ENCODE measurements at places on chromosomes 12 and 14.

GRCh38 chr12:53975479-53976152 lies 862 bp upstream of the HOTAIR start:
- no peak for DNase-seq

- no peak for DNase-seq
Observed at GRCh38 chr12:47982311-47982710, 18.9 kb downstream of the TMEM106C start.

GRCh38 chr12:104596898-104597843 lies 140.4 kb downstream of the CHST11 start:
- DNase-seq, result no peak

GRCh38 chr14:94026889-94027469 lies 839 bp downstream of the OTUB2 start:
- no peak for DNase-seq

- DNase-seq, result no peak
Observed at GRCh38 chr14:69464829-69465228, 19.7 kb upstream of the PLEKHD1 start.

DNA sequence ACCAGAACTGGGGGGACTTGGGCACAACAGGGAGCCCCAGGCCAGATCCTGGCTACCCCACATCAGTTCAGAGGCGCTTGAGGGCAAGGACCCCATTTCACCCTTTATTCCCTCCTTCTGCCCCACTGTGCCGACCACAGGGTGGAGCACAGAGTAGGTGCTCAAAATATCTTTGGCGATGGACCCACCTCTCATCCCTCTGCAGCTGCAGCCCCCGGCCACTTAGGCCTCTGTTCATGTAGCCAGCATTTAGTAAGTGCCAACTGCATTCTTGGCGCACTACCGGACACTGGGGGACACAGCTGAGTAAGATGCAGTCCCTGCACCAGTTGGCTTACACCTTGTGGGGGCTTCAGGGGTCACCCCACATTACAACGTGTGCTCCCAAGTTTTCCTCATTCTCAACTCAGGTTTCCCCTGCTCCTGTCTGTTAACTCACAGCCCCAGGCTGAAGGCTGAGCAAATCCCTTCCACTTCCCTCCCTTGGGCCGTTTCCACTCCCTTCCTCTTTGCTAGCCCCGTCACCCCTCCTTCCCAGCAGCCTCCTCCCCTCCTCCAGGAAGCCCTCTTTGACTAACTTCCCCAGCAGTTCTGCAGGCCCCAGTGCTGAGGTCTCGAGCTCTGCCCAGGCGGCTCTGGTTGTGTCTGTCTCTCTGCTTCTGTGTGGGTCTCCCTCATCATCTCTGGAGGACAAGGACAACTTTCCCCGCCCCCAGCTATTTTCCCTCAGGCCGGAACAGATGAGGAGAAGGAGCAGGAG lies 26.5 kb downstream of the KRT80 start:
- DNase-seq, result no peak

GRCh38 chr12:110424237-110424636 lies 20.7 kb upstream of the ANAPC7 start:
- DNase-seq, result no peak

DNA sequence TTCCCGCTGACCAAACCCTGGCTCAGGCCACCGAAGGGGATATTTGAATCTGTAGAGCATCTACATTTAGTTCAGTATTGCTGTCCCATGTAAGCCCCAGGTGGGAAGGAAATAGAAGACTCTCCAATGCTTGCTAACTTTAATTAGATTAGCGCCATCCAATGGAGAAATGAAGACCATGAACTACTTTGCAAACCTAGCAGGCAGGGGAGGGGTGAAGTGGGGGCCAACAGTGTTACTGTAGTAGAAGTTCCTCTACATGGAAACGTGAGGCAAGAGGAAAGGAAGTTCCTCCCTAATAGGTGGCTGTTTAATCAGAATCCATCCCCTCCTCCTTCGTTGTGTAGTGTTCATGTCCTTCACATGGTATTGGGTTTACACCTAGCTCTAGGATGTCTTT lies 9.3 kb upstream of the DENND5B start:
- no peak for DNase-seq

GRCh38 chr12:64840119-64840518 lies 15.7 kb downstream of the TBC1D30 start:
- DNase-seq, result no peak

GRCh38 chr12:42091769-42092168 lies 52.9 kb downstream of the GXYLT1 start:
- no peak for DNase-seq

GRCh38 chr12:92911339-92911738 lies 17.8 kb downstream of the EEA1 start:
- no peak for DNase-seq

GRCh38 chr12:69211160-69211559 lies 28.2 kb upstream of the CPSF6 start:
- DNase-seq, result no peak

DNA sequence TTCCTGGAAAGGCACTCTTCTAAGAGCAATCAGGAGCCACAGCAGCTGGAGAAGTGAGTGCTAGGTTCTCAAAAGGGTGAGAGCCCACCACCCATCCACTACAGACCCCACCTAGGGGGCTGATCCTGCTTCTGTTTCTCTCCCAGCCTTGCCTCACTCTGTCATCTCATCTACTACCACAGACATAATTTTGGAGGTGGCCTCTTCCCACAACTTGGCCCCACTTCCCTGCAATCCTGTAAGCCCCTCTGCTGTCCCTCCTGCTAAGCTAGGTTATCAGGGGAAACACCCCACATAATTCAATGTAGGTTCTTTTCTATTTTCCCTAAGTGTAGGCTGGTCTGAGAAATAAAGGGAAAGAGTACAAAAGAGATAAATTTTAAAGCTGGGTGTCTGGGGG lies 16.5 kb downstream of the KRT76 start:
- no peak for DNase-seq

DNA sequence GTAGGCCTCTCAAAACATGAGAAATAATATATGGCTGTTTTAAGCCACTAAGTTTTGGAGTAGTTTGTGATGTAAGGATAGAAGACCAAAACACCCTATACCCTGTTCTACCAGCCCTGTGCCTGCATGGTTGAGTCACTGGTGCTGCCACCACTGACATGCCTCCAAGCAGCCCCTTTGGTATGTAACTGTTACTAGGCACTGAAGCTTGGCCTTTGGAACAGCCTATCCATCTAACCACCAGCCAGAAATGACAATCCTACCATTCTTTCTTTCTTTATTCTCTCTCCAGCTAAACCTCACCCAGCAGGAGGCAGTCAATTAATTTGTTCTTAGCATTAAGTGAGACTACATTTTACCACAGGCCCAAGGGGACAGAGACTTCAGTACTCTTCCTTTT lies 240.3 kb downstream of the MSRB3 start:
- DNase-seq, result no peak

GRCh38 chr12:2633825-2634200 lies 161.0 kb upstream of the FKBP4 start:
- DNase-seq, result no peak

GRCh38 chr12:105226219-105226618 lies 9.8 kb downstream of the APPL2 start:
- no peak for DNase-seq

GRCh38 chr12:47805417-47805816 lies 14.3 kb downstream of the HDAC7 start:
- DNase-seq, result no peak

- no peak for DNase-seq
Observed at GRCh38 chr12:95611676-95612309, 60.5 kb upstream of the USP44 start.

All from stimulated activated CD4-positive, alpha-beta T cell treated with anti-CD3 and anti-CD28 coated beads, TNF-alpha, amount 100 ng/mL, for 1 hour (primary cell).